ENCODE measurements at places on chromosomes 7 and 10. TPM values are rescaled to one million over a fixed set of nuclear protein-coding genes. Genes with fewer than 3 reads are reported as not detected.
A peak's percentile ranks its signal among the peaks of the same experiment; 100 is the strongest.

DNA sequence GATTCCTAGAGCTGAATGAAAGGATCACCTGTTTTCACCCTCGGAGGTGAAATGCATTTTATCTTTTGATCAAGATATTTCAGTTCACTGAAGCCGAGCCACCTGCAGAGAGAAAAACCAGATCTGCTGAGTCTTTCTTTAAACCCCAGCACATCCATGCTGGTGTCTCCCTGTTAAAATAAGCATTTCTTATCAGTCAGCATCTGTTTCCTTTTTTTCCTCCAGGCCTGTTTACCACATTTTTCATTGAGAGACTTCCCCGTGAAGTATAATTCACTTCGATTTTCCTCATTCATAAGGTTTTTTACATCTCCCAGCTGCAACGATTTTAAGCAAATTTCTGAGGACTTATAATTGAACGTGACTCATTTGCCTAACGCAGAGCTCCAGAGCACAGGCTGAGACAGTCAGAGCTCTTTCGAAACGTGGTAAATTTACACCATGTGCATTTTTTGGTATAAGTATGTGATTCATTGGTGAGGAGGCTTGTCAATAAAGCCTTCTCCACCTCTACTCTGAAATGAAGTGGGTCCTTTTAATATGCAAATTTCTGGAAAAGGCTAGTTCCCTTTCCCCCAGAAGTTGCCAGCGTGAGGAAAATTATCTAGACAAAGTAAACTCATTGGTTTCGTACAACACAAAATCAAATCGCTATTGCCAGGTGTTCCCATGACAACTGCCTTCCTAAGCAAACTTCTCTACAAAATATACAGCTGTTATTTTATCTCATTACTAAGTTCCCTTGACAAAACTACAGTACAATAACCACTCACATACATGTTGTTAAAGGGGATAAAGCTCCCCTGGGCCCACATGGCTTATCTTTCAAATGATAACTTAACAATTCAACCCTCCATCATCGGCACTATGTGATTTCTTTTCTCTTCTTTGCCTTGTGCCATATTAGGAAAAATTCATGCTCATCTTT, 374.8 kb upstream of the AKR1E2 start:
- peak; percentile 85 for DNase-seq

HOXA4 gene
- 0.57 TPM for total RNA-seq

- no peak for DNase-seq
Observed at GRCh38 chr10:283916-284356, 148.7 kb downstream of the ZMYND11 start.

GRCh38 chr7:55192723-55193122, 172.4 kb upstream of the LANCL2 start:
- peak; percentile 93 for DNase-seq

- DNase-seq = no peak
Observed at GRCh38 chr7:77631820-77632219, 64.4 kb upstream of the RSBN1L start.

FKBP6 gene
- total RNA-seq = not detected

DNA sequence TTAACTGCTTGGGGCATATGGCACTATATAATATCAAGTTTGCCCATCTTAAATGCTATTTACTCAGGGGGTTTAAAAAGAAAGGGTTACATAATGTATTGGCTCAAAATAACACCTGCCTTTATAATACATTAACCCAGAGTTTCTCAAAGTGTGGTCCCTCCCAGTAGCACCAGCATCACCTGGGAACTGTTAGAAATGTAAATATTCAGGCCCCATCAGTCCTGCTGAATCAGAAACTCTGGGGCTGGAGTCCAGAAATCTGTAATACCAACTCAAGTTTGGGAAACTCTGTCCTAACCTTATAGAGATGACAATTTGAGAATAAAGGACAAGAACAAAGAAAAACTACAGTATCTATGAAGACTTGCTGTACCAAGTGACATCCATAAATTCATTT, 270.7 kb downstream of the PARD3 start:
- no peak for DNase-seq

DNA sequence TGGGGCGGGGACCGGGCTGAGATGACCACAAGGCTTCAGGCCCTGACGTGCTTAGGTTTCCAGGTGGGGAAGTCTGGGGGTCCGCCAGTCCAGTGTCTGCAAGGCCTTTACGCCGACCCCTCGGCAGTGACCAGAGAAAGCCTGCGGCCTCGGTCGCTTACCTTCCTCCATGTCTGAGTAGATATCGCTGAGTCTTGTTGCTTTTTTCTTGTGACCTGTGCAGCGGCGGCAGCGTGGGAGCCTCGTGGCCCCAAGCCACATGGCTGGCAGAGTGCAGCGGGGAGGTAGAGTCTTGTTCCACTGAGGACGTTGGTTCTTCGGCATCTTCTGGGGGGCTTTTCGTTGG, 329 bp downstream of the NOLC1 start:
- no peak for DNase-seq

PODXL gene
- total RNA-seq = 2.3 TPM

ACBD5 gene
- total RNA-seq = 26.8 TPM

GRCh38 chr10:3159152-3159551, 13.4 kb downstream of the PITRM1 start:
- DNase-seq = no peak

- DNase-seq = peak; percentile 10
Observed at GRCh38 chr7:95794917-95795515, 22.7 kb downstream of the DYNC1I1 start.

ATOH7 gene
- total RNA-seq = not detected

DNA sequence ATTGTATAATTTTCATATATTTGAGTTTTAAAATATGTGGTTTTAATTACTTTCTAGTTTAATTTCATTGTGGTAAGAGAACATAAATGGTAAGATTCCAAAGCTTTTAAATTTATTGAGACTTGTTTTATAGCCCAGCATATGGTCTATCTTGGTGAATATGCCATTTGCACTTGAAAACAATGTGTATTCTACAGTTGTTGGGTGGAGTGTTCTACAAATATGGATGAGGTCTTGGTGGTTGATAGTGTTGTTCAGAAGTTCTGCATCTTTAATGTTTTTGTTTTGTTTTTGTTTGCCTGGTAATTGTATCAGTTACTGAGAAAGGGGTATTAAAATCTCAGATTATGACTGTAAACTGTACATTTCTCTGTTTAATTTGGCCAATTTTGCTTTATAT, 37.6 kb upstream of the TSPAN13 start:
- no peak for DNase-seq

EPO gene
- not detected for total RNA-seq

DNA sequence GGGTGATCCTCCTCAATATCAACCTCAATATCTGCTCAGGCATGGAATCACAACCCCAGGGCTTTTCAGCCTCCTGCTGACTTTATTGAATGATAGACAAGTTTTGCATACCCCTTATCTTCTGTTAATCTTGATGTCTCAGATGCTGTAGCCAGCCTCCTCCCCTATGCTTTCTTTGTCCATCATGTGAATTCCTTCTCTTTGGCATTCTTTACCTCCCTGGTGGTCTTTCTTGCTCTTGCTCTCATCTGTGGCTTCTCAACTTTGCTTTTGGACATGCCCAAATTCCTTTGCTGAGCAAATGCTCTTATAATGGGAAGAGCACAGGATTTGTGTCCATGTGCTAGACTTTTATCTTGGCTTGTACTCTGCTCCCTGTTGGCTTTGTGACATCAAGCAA, 73.4 kb upstream of the FAM13C start:
- DNase-seq = peak; percentile 31

CACNA2D1 gene
- 46.0 TPM for total RNA-seq

- DNase-seq = no peak
Observed at GRCh38 chr10:26448706-26449435, 10.7 kb downstream of the APBB1IP start.

DNA sequence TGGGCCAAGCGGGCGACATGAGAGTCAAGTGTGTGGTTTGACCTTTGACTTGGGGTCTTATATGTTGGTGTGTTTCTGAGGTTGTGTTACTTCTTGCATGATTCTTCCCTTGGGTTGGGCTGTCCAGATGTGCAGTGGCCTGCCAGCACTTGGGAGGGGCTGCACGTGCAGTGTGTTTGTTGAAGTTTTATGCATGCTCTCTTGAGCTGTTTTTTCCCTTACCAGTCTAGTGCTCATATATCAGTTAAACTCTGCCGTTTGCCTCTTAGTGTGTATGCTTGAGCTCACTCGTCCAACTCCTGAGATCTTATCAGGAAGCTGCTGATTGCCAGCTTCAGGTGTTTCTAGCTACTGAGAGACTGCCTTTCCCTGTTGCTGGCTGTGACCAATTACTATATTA, 23.1 kb downstream of the SP4 start:
- DNase-seq = no peak

Measured in fibroblast of the aortic adventitia (primary cell).